ENCODE measurements at places on chromosomes 16 and 17.

GRCh38 chr17:49602783-49603182 lies 27.1 kb downstream of the NXPH3 start:
- no peak for DNase-seq

DNA sequence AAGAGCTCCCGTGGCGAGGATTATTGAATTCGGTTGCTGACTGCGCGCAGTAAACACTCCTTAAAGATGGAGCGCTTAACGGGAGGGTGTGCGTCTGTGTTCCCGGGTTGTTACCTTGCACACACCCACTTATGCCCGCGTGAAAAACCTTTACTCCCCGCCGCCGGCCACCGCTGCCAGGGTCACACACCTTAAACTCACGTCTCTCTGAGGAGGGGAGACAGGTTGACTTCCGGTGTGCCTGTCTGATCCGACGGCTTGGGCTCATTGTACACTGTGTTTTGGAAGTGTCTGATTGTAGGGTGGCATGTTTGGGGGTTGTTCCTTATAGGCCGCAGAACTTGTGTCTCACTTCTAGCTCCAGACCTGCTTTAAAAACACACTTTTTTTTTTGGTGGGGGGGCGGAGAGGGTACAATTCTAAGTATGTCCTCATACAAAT lies 66.8 kb downstream of the KPNA2 start:
- DNase-seq = no peak

DNA sequence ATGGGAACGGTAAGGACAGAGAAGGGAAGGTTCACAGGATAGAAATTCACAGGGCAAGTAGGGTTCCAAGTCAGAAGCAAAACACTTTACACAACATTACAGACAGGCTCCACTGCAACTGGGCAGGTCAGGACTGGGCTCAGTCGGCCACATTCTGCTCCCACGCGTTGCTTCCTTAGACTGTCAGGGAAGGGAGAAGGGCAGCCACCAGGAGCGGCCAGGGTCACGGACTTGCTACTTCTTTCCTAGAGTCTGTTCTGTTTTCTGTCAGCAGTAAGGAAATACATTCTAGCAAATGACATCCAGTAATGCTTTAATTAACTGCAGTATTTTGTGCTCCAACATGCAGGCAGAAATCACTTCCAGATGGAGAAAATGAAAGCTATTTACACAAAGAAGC lies 160.3 kb upstream of the RPH3AL start:
- no peak for DNase-seq

GRCh38 chr16:66728117-66728787 lies 23.2 kb downstream of the DYNC1LI2 start:
- DNase-seq = no peak

GRCh38 chr16:49750341-49751000 lies 105.4 kb downstream of the ZNF423 start:
- no peak for DNase-seq
